Stimulated activated CD4-positive, alpha-beta T cell treated with anti-CD3 and anti-CD28 coated beads, Interleukin-2, amount 100 ng/mL, for 24 hours (primary cell): ENCODE measurements at places on chromosomes 3 and 15.

DNA sequence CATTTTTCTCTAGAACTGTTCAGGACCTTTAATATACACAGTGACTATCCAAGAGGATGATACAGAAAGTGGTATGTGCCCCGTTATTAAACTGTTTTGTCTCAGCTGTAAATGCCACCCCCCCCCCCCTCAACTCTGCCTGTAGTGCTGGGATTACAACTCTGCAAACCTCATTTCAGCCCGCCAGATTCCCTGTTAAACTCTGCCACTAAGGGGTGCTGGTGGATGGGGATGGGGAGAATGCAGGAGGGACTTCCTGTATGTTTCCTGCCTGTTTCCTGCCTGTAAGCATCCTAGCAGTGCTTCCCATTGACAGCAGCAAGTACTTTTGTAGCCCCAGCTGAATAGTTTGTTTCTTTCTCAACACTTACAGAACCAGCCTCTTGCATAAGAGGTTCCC lies 301.7 kb upstream of the RORA start:
- peak; percentile 1 for DNase-seq

GRCh38 chr3:136856665-136857064 lies 5.3 kb upstream of the NCK1 start:
- no peak for DNase-seq

DNA sequence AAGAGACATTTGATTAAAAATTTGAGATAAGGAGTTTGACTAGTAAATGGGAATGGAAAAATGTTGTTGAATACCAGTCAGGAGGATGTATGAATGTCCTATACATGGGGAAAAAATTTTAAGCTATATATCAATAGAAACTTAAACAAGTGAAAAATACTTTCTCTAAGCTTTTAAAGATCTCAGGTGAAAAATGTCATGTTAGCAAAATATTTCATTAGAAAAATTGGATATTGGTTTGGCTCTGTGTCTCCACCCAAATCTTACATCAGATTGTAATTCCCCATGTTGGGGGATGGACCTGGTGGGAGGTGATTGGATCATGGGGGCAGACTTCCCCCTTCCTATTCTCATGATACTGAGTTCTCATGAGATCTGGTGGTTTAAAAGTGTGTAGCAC lies 279.6 kb upstream of the CADM2 start:
- DNase-seq, result no peak

- DNase-seq, result no peak
These were observed 431.0 kb downstream of the EPHB1 start for GRCh38 chr3:135226057-135226456.

DNA sequence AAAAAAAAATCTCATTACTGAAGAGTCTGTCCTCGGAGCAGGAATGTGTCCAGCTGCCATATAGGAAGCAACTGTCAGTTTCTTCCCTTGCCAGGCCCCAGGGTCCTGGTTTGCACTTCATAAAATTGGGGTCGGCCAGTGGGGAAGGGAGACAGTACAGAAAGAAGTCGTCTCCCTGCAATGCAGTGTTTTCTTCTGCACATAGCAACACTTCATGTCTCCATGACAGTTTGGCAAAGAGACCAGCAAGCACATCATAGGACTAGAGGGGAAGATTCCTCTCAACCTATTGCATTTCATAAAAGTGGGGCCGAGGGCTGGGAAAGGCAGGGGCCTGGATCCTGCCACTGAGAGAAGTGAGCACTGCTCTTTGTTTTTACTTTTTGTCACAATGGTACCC lies 138.2 kb upstream of the HACD2 start:
- DNase-seq, result no peak

DNA sequence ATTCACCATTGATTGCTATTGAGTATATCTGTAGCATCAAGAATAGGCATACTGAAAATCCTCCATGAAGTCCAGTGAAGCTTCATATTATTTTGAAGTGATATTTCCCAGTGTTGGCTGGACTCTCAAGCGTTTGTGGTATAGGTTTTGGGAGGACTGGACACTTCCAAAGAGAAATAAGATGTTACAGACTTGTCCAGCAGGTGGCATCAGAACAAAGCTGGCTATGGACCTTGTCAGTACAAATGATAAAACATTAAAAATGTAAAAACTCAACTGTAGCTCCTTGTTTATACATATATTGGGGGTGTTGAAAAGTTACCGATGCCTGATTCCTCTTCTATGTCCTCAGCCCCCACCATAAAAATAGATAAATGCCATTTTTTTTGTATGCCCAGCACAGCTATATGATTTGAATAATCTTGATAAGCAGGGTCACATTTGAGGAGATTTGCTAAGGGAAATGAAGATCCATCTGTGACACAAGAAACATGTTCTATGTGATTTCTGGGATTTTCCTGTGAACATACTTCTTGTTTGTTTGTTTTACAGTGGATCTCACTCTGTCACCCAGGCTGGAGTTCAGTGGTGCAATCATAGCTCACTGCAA lies 54.5 kb upstream of the GOLGA6B start:
- DNase-seq, result peak; percentile 31

- DNase-seq, result peak; percentile 50
These were observed 75.4 kb upstream of the POMGNT2 start for GRCh38 chr3:43181202-43181821.

DNA sequence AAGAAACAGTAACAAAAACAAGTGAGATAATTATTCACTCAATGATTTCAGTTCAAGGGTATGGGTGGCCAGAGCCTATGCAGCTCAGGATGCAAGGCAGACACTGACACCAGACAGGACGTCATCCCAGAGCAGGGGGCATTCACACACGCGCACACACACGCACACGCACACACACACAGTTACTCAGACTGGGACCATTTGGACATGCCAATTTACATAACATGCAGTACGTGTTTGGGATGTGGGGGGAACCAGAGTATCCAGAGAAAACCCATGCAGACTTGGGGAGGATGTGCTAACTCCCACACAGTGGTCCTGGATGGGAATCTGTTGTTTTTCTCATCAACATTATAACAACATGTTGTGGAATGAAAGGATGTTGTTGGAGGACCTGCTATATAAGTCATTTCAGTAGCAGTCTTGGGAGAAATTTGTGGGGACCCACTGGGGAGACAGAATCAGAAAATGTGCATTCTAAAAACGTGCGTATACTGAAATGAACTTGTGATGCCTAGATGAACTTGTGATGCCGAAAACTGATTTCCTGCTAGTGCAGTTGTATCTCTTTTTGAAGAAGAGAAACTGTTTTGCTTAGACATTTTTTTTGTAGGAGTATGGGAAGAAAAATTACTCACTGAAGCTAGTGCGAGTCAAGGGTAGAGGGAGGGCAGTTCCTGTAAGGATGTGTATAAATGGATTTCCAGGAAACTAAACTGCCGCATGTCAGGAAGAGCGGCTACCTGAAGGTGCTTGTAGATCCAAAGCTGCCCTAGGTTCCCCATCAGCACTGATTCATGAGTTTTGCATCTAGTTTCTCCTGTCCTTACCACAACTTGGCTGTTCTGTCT lies 25.2 kb downstream of the CD200 start:
- peak; percentile 29 for DNase-seq

DNA sequence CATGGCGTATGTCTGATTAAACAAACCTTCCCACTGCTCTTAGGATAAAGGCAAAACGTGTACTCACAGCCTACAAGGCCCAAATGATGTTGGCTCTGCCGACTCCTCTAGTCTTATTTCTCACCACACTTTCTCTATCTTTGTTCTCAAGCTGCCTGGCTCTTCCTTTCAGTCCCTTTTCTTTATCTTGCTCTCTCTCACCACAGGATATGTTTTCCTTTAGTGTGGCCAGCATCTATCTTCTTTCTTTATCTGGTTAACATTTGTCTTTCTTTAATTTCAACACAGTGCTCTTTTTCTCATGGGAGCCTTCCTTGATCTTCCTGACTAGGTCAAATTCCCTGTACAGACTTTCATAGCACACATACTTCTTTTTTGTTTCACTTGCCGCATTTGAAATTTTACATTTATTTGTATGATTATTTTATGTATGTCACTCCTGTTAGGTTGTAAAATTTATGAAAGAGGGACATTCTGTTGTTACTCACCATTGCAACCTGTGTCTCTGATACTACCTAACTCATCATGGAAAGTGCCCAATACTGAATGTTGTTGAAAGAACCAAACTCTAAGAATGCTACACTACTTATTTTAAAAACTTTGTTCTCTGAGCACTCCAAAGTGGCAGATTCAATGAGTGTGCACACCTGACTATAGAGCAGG lies 328.9 kb upstream of the CBLB start:
- no peak for DNase-seq

- DNase-seq, result no peak
These were observed 28.9 kb downstream of the TLNRD1 start for GRCh38 chr15:81029414-81030300.

DNA sequence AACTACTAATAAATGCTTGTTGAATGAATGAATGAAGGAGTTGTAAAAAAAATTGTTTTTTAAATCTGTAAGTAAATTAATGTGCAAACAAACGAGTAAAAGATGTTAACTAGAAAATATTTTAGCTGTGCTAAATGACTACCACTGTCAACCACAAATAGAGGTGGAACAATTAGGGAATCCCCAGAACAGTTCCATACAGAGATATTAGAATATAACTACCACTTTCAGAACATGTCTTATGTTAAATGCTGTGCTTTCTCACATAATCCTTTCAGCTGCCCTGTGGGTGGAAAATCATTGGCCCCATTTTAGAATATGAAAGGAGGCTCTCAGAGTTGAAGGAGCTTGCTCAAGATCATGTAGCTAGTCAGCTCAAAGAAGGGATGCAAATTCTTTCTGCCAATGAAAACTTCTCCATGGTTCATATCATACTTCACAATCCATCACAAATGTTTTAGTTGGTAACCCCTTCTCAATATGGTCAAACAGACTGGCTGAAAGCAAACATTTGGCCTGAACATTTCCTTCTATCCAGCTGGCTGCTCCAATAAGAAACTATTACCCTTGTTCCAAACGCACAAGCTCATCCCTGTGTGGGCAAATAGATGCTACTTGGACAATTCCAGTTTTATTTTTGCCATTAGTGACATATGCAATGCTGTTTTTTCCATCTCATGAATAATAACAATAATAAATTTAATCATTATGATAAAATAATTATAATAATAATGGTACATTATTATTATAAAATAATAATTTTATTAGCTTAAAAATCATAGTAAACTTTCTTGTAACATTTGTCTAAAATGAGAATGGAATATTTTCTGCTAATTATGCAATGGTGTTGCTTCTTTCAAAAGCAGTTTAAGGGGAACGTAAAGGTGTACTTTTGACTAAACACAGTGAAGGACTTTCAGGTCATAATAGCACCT lies 290.4 kb upstream of the STT3B start:
- no peak for DNase-seq

- DNase-seq, result peak; percentile 32
These were observed at the start of gene SEMA5B for GRCh38 chr3:123027292-123028232. TSS of gene SEMA5B (minus strand) at chr3:123027763. CDS start at chr3:122961263, 66,500 bp downstream.

DNA sequence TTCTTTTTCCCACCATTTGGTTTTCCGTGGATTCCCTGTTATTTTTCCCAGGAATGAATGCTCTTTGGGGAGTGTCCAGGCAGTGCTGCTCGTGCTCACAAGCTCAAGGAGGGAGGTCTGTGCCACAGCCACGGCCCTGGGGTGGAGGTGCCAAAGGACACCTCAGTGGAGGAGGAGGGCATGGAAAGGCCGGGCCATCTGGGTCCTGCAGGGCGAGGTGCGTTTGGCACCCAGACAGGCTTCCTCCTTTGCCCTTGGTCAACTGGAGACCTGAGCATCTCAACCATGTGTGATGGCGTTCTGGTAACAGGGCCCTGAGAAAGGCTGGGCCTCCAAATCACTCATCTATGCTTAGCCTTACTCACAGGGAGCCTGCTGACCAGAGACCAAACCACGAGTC lies 25.4 kb downstream of the KY start:
- DNase-seq, result no peak

GRCh38 chr3:1583044-1583443 lies 490.2 kb downstream of the CNTN6 start:
- DNase-seq, result no peak

- no peak for DNase-seq
These were observed 243.4 kb downstream of the DTWD1 start for GRCh38 chr15:49864251-49864650.

GRCh38 chr15:72086920-72087648 lies 30.9 kb downstream of the MYO9A start:
- DNase-seq, result no peak

- no peak for DNase-seq
These were observed 10.6 kb downstream of the RBP1 start for GRCh38 chr3:139528924-139529323.

DNA sequence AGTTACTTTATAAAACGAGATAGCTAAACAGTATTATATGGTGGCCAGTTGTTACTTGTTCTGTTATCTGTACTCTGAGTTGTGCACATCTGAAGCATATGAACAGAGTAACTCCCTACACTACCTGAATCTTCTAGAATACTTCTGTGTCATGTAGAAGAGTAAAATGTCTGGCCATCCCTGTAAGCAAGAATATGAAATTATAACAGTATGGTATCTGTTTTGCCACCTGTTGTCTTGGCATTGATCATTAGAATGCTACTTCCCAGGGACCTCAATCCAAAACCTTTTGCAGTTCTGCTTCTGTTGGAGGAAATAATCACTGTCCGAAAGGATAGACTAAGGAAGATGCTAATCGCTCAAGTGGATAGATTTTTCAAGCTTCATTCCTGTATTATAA lies 1.9 kb downstream of the TEX9 start:
- no peak for DNase-seq

- no peak for DNase-seq
These were observed 10.2 kb downstream of the PXYLP1 start for GRCh38 chr3:141241616-141242376.

DNA sequence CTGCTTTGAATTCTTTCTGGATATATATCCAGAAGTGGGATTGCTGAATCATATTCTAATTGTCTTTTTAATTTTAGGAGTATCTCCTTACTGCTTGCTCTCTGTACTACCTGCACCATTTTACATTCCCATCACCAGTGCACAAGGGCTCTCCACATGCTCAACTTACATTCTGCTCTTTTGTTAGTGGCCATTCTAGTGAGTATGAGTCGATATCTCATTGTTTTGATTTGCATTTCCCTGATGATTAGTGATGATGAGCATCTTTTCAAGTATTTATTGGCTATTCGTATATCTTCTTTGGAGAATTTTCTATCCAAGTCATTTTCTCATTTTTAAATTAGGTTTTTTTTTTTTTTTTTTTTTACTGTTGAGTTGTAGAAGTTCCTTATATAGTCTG lies 29.5 kb downstream of the PFN2 start:
- DNase-seq, result no peak

DNA sequence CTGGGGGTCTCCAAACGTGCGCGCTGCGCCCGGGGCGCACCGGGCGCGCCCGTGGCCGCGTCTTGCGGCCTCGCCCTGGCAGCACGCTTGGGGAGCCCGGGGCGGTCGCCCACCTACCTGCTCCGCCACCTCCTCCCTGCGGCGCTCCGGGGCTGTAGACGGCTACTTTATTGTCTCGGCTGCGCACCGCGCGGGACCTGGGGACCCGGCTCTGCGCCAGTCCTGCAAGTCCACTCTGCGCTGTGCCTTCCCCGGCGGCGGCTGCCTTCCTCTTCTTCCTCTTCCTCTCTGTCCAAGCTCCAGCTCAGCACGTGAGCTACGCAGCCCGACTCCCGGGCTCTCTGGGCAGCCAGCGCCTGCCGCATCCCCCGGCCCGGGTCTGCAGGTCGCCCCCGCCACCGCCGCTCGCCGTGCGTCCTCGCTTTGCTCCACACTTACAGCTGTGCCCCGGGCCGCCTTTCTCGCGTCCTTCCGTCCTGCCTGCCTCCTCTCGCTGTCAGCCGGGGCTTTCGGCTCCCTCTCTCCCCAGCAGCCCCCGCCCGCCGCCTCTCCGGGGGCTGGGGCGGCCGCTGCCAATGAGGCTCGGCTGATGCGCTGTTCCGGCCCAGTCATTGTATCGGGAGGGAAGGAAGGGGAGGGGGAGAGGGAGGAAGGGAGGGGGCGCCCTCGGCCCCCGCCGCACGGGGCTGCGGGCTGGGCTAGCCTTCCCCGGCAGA lies 156.4 kb upstream of the FRMD4B start:
- DNase-seq, result no peak

- DNase-seq, result no peak
These were observed 45.9 kb downstream of the CHAC1 start for GRCh38 chr15:40999190-40999589.
